ENCODE measurements at places on chromosomes 1 and 21. TPM values are rescaled to one million over a fixed set of nuclear protein-coding genes. Genes with fewer than 3 reads are reported as not detected.

USP33 gene
- total RNA-seq = 63.8 TPM

GPR25 gene
- total RNA-seq = not detected

CD1E gene
- 0.44 TPM for total RNA-seq

RPE65 gene
- total RNA-seq = not detected

JTB gene
- 258 TPM for total RNA-seq

DAB1 gene
- 0.84 TPM for total RNA-seq

HPDL gene
- total RNA-seq = not detected

PAX7 gene
- not detected for total RNA-seq

OR2L5 gene
- not detected for total RNA-seq

SIKE1 gene
- 27.0 TPM for total RNA-seq

DVL1 gene
- total RNA-seq = 65.0 TPM

ILDR2 gene
- 3.5 TPM for total RNA-seq

FLG gene
- not detected for total RNA-seq

DNAJC28 gene
- 1.2 TPM for total RNA-seq

VCAM1 gene
- 54.2 TPM for total RNA-seq

FAM78B gene
- total RNA-seq = 1.1 TPM

KAZN gene
- 25.7 TPM for total RNA-seq

TNN gene
- total RNA-seq = 0.31 TPM

ATF6 gene
- 37.7 TPM for total RNA-seq

CREB3L4 gene
- total RNA-seq = 6.1 TPM

OR2T33 gene
- total RNA-seq = not detected

OR2T35 gene
- not detected for total RNA-seq

CLDN17 gene
- total RNA-seq = not detected

All from omental fat pad (tissue), 4 donors.